ENCODE measurements at places on chromosomes 11 and 22.

DNA sequence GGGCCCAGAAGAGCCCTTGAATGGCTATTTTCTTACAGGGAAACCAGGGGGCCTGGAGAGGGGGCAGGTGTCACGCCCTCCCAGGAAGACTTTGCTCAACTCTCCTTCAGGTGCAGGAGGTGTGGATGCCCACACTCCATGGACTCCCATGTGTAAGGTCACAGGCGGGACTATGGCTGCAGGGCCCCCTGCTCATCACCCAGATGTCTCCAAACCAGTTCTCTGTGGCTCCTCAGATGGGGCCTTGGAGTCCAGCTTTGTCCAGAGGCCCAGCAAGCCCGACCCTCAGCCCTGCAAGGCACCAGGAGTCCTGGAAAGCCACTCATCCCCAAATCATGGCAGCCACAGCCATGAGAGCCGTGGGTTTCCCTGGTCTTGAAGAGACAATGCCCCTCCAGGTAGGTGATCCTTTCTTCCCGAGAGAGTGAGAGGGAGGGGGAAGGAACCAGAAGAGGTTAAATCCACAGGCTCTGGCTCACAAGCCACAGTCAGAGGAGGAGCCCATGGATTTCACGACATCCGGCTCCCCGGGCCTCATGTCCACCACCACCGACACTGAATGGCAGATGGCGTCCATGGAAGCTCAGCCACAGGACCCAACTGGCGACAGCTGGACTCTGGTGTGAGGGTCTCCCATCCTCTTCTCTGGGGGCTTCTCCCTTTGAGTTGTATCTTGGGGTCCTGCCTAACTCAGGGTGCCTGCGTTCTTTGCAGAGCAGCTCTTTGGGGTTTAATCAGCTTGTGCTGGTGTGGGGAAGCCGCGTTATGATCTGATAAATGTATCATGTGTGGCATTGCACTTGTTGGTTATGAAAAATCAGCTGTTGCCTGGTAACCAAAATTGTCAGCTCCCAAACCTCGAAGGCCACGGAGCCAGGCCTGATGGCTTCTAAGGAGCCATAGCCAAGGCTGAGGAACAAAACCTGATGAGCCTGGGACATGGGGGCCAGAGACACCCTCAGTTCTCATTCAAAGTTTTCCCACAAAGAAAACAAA, 620.4 kb downstream of the BRD1 start:
- DNase-seq = no peak

DNA sequence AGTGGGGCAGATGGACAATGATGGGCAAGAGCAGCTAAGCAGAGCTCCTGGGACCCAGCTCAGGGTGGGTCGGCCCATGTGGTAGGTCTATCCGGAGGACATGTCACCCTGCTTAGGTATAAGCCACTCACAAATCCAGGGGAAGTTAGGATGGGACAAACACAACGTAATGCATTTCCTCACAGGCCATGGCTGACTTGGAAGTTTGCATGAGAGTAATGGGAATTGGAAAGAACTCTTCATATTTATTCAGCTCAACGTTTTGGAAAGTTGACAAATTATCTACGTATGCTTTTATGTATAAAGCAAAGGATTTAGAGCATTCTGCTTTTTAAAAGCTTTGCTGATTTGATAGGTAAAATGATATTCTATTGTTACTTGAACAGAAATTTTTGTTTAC, 74.9 kb downstream of the SMCO4 start:
- no peak for DNase-seq

DNA sequence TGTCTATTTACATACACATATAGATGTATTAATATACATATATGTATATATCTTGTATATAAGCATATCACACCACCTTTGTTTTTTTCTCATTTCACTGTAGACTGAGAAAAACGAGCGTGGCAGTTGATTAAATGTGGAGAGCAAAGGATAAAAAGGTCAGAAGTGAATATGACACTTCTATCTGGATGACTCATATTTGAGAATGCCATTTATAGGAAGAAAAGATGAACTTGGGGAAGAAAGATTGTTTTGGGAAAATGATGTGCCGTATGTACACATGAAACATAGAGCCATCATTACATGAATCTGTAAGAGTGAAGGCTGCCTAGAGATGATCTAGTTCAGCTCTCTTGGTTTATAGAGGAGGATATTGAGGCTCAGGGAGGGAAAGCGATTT, 28.7 kb downstream of the AMOTL1 start:
- no peak for DNase-seq

DNA sequence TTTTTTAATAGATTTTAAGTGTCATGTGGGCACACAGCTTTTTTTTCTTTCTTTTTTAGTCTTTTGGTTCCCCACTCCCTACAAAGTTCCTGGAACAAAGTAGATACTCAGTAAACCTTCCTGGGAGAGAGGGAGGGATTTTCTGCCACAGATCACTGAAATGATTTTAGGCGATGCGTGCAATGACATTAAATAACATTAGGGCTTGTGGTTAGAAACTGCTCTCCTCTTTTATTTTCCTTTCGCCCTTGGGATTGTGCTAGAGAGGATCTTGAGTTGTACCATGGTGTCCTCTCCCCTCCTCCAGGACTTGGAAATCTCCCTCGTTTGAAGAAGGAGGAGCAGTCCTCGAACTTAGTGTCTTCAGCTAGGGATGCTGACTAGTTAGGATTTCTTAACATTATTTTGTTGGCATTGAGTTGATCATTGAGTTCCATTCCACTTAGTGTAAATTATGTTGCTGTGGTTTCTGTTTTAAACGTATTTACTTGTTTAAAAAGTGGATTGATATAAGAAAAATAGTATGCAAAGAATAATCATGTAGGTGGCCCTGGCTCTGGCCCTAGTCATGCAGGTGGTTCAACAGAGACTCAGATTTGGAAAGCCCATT, 88.4 kb downstream of the TRAF6 start:
- DNase-seq = no peak

DNA sequence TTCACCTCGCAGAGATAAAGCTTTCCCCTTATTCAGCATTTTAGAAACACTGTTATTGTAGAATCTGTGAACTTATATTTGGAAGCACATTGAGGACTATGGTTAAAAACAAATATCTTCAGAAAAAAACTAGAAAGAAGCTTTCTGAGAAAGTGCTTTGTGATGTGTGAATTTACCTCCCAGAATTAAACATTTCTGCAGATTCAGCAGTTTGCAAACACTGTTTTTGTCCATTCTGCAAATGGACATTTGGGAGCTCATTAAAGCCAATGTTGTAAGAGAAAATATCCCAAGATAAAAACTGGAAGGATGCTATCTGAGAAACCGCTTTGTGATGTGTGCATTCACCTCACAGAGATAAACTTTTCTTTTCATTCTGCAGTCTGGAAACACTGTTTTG, 272.7 kb downstream of the OR4A5 start:
- no peak for DNase-seq

GRCh38 chr11:4704790-4705334, 278 bp downstream of the MMP26 start:
- no peak for DNase-seq

GRCh38 chr11:66543263-66544107, 2.4 kb downstream of the ZDHHC24 start:
- DNase-seq = peak; percentile 79

GRCh38 chr11:132556316-132556715, 976.0 kb downstream of the OPCML start:
- no peak for DNase-seq

DNA sequence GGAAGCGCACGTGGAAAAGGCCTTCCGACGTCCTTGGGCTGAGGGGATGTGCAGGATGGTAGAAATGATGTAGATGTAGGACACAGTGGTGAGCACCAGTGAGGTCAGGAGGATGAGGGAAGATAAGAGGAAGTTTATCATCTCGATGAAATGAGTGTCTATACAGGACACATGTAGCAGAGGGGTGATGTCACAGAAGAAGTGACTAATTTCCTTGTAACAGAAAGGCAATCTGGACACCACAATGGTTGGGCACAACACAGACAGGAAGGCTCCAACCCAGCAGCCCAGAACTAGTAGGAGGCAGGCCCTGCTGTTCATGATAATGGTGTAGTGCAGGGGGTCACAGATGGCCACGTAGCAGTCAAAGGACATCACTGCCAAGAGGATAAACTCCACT, 35.0 kb upstream of the OR6M1 start:
- DNase-seq = no peak

DNA sequence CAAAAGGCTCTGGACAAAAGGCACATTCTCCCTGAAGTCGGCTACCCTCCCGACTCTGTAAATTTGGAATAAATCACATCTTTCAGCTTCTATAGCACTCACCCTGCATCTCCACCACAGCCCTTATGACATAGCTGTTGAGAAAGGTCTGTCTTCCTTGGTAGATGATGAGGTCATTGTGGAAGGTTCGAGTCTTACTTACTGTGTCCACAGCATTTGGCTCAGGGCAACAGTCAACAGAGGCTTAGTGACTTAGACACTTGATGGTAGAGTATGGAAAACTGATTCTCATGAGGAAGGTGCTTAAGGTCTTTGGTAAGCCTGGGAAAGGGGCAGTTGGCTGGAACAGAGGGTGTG, 45.6 kb downstream of the PTPRJ start:
- DNase-seq = no peak

GRCh38 chr11:94539420-94539819, 4.3 kb upstream of the FUT4 start:
- DNase-seq = no peak

DNA sequence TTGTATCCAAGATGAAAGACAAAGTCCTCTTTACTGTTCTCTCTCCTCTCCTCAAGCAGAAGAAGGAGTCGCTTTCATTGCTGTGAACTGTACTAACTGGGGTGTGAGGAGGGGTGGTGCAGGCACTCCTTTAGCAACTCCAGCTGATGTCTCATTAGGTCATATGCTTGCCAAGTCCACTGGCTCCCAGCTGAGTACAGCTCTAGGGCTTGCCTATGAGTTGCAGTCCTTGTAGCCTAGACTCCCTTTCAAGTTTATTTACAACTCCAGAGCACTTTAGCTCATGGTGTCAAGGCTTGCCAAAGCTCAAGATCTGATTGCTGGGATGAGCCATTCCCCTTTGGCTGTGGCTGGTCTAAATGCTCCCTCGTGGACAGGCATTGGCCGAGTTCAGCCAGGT, 55.1 kb upstream of the PDGFD start:
- DNase-seq = no peak

- DNase-seq = no peak
These were observed 55.5 kb downstream of the CHRDL2 start for GRCh38 chr11:74675761-74676160.

DNA sequence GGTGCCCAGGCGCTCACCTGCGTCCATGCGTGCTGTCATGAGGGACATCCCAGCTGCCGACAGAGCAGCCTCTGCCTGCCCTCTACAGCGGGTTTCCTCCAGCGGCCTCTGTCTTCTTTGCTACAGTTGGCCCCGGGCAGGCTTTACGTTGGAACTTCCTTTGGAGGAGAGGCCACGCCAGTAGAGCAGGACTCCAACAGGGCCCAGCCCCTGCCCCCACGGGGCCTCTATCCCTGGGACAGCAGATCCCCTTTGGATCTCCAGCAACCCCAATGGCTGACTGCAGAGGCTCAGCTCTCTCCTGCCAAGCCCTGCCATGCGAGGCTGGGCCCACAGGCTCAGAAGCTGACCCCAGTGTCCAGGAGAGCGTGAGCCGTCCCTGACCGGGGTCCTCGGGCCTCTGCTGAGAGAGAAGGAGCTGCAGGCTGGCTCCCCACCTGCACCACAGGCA, 12.1 kb downstream of the TRPM5 start:
- no peak for DNase-seq

- DNase-seq = no peak
These were observed 54.4 kb upstream of the SEPTIN5 start for GRCh38 chr22:19659805-19660345.

- no peak for DNase-seq
These were observed 42.7 kb downstream of the LGR4 start for GRCh38 chr11:27429761-27430393.

DNA sequence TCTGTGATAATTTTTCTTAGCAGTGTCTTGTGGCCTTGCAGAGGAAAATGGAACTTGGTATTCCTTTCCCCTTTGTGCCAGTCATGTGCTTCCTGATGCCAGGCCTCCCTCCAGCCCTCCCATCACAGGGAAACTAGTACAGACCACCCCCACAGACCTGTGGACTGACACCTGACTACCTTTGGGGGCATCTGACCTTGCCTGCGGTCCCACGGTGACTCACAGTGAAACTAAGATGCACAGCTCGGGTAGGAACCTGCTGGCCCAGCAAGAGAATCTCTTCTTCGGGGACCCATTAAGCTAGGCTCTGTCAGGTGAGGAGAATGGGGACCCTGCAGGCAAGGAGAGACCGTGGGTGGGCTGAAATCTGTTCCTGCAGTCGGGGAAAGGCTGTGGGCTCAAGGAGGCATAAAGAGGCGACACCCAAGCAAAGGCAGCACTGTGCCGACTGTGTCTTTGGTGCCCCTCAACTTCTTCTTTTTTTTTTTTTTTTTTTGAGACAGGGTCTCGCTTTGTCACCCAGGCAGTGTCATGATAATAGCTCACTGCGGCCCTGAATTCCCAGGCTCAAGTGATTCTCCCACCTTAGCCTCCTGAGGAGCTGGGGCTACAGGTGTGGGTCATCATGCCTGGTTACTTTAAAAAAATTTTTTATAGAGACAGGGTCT, 20.8 kb upstream of the PEX26 start:
- no peak for DNase-seq

GRCh38 chr11:117861151-117862018, 15.1 kb downstream of the FXYD6 start:
- no peak for DNase-seq

- DNase-seq = no peak
These were observed 9.1 kb downstream of the LRP5 start for GRCh38 chr11:68321293-68322051.

DNA sequence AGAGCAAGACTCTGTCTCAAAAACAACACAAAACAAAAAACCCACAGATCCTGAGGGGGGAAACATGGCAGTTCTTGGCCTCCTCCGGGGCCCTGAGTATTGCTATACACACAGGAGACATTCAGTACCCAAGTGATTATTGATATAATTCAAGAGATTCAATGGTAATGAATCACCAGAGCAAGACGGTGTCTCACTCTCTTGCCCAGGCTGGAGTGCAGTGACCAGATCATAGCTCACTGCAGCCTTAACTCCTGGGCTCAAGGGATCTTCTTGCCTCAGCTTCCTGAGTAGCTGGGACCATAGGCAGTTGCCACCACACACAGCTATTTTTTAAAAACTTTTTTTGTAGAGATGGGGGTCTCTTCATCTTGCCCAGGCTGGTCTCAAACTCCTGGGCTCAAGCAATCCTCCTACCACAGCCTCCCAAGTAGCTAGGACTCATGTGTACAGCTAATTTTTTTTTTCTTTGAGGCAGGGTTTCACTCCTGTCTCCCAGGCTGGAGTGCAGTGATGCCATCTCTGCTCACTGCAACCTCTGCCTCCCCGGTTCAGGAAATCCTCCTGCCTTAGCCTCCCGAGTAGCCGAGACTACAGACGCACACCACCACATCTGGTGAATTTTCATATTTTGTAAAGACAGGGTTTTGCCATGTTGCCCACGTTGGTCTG, 21.8 kb upstream of the PIK3C2A start:
- no peak for DNase-seq
